RWPE2 (cell line): ENCODE measurements at places on chromosomes 3 and 15.

- DNase-seq = peak; percentile 69
Measured at GRCh38 chr15:45377609-45378148, 665 bp downstream of the GATM start.

GRCh38 chr3:133821767-133822638, 16.4 kb downstream of the SRPRB start:
- DNase-seq = peak; percentile 89

- no peak for DNase-seq
Measured at GRCh38 chr3:42830437-42831320, 21.4 kb downstream of the ACKR2 start.

- no peak for DNase-seq
Measured at GRCh38 chr3:144852999-144853398, 881.4 kb downstream of the DIPK2A start.

DNA sequence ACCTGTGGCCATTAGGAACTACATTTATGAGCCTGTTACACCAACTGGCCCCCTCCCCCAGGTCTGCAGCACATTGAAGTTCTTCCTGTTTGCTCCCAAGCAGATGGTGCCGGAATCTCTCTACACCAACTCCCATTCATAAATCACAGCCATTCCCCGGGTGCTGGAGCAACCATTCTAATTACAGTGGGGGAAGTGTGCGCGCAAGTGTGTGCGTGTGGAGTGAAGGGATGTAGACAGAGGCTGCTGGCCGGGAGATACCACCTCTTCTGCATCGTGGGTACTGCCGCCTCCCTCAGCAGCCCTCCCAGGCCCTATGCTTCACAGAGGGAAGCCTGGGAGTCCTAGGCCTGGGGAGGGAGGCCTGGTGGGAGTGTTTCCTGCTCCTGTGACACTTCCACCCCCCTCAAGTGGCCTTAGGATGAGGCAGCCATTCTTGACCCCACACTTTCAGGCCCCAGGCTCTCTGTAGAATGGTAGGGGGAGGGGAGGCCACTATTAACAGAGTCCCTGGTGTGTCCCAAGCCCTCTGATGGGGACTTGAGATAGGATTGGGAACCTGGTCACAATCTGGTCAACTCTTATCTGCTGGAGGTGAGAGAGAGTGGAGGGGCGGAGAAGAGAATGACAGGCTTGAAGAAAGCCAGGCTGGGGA, 69.1 kb downstream of the MAGEF1 start:
- DNase-seq = no peak

- DNase-seq = no peak
Measured at GRCh38 chr15:91237445-91237844, 137.4 kb downstream of the SV2B start.

- no peak for DNase-seq
Measured at GRCh38 chr3:106589311-106589942, 720.6 kb upstream of the CBLB start.

DNA sequence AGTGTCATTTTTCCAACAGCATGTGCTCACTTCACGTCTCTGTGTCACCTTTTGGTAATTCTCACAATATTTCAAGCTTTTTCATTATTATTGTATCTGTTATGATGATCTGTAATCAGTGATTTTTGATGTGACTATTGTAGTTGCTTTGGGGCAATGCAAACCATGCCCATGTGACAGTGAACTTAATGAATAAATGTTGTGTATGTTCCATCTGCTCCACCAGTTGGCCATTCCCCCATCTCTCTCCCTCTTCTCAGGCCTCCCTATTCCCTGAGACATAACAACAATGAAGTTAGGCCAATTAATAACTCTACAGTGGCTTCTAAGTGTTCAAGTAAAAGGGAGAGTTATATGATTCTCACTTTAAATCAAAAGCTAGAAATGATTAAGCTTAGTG, 32.5 kb upstream of the TBC1D23 start:
- no peak for DNase-seq

GRCh38 chr3:116288485-116288884, 156.8 kb downstream of the LSAMP start:
- no peak for DNase-seq
